ENCODE measurements at places on chromosomes 6 and 20. TPM values are rescaled to one million over a fixed set of nuclear protein-coding genes. Genes with fewer than 3 reads are reported as not detected.

Gene DLL1
- total RNA-seq, result 13.0 TPM

Gene BYSL
- total RNA-seq, result 9.6 TPM

Gene NECAB3
- 37.3 TPM for total RNA-seq

Gene PLCB4
- total RNA-seq, result 27.2 TPM

Gene FAM229B
- 25.0 TPM for total RNA-seq

Gene TUBB2B
- total RNA-seq, result 24.5 TPM

Gene ZC2HC1B
- total RNA-seq, result not detected

Gene GSTA3
- not detected for total RNA-seq

Gene OR12D3
- total RNA-seq, result not detected

Gene LGSN
- total RNA-seq, result 0.06 TPM

Gene POPDC3
- total RNA-seq, result 0.26 TPM

Gene ZFP57
- total RNA-seq, result 0.12 TPM

Gene MEI4
- total RNA-seq, result 0.17 TPM

Gene LY6G6F
- not detected for total RNA-seq

Gene PROKR2
- total RNA-seq, result not detected

DNA sequence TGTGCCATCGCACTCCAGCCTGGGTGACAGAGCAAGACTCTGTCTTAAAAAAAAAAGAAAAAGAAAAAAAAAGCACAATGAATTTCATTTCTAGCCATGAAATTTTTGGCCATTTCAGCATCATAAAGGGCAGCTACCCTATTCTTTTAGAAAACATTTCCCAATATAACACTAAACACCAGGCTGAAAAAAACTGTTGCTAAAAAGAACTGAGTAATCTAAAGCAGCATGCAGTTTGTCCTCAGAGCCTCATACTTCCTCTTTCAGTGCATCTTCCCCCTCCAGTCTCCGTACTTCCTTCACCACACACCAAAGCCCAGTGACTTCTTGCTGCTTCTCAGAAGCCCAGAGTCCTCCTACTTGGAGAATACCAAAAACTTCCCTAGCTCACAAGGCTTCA lies 5.6 kb upstream of the IFNGR1 start:
- DNase-seq, result no peak

- DNase-seq, result no peak
Observed at GRCh38 chr20:37741570-37741969, 47.7 kb downstream of the CTNNBL1 start.

- DNase-seq, result no peak
Observed at GRCh38 chr6:124879992-124880355, 82.3 kb upstream of the RNF217 start.

DNA sequence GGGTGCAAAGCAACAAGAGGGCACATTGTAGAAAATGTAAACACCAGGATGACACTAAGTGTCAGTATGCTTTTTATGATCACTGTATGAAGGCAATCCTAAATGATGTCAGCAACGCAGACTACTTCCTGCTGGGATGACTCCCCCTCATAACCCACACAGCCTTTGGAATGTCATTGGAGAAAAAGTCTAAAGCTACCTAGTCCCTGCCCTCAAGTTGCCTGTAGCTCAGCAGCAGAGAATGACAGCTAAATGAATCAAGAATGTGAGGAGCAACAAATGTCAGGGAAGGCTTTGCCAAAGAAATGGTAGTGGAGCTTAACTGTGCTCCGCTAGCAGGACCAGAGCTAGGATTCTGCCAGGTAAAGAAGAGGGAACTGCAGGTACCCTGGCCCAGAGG lies 555.6 kb downstream of the CD83 start:
- no peak for DNase-seq

DNA sequence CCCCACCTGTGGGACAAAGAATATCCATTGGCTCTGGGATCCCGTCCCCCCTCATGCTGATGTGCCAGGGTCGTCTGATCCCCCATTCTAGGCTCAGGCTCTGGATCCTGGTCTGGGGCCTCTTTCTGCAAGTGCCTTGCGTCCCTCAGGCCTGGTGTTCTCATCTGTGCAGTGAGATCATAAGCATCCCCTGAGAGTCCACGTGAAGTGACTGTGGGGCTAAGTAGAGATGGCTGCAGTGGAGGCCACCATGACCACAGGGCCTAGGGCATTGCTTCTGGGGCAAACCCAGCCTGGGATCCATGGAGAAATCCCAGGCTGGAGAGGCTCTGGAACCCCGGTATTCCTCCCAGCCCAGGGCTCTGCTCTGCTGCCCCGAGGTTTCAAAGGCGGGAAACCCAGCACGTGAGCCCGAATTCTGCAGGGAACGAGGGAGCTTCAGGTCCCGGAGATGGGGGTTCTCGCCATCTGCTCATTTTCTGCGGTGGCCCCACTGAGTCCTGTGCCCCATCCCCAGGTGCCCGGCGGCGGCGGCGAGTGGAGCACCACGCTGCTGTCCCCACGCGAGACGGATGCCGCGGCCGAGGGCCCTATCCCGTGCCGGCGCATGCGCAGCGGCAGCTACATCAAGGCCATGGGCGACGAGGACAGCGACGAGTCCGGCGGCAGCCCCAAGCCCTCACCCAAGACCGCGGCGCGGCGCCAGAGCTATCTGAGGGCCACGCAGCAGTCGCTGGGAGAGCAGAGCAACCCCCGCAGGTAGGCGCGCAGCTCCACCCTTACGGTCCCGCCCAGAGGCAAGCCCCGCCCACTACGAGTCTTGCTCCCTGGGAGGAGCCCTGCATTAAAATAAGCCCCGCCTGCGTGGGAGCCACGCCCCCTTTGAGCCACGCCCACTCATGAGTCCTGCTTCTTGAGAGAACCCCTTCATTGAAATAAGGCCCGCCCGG lies 105.5 kb upstream of the MYL9 start:
- peak; percentile 71 for DNase-seq

DNA sequence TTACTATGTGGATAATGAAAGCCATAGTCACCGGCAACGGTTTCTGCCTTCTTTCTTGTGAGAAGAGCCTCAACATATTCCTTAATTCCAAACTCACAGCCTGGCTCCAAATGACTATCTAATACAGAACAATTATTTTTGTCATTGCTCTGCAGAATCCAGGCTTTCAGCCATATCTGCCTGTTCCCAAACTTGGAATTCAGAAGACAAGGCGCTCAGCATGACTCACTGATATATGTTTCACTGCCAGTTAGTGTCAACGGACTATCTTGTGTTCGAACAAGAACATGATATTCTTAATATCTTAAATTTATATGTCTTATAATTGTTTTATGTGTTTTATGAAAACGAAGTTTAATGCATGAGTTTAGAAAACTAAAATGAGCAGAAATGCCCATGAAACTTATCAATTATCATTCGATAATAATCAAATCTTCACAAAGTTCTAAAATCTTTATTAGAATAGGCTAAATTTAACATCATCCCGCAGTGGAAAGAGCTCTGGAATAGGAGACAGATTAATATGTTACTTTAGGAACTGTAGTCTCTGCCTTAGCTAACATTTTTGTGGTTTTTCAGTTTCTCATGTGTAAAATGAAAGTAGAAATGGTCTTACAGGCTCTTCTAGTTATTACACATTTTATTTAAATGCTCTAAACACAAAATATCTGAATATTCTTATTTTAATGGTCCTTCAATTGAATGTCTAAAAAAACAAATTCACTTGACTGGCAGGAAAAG lies 669.3 kb upstream of the GJE1 start:
- no peak for DNase-seq

GRCh38 chr20:44768854-44769480 lies 23.3 kb downstream of the KCNK15 start:
- DNase-seq, result no peak

- no peak for DNase-seq
Observed at GRCh38 chr20:31681769-31682168, 40.9 kb downstream of the BCL2L1 start.

DNA sequence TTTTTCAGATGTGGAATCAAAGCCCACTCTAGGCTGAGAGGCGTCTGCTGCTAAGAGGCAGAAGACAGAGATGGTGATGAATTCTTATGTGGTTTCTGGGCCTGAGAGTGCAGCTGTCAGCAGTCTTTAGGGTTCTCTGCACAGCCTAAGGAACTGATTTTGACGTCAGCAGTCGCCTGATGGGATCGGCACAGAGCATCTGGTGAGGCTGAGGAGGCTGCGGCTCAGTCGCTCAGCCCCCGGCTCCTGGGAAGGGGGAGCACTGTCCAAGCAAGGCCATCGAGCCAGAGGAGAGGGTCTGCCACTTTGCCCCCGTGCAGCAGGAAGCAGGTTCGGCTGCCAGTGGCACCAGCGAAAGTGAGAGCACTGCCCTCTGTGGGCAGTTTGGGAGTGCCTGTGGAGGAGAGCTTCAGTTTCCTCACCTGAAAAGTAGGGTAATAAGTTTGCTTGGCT lies 92.5 kb downstream of the TCP11 start:
- DNase-seq, result peak; percentile 67

GRCh38 chr6:159117046-159117445 lies 52.2 kb upstream of the FNDC1 start:
- no peak for DNase-seq

GRCh38 chr20:33833333-33833732 lies 22.2 kb downstream of the CHMP4B start:
- DNase-seq, result no peak

DNA sequence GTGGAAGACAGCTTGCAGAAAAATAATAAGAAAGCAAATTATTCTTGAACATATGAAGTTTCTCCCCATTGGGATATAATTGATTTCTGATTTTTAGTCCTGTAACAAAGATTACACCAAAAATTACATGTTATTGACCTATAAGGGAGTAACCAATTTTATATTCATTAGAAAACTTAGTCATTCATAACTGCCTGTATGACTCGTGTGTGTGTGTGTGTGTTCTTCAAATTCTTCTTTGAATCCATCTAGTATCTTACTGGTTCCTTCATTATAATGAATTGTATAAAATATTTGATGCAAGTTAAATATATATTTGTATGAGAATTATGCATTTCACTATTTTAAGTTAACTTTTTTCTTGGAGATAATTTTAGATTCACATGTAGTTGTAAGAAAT lies 310.4 kb downstream of the HAO1 start:
- DNase-seq, result no peak

- DNase-seq, result no peak
Observed at GRCh38 chr20:56469077-56469449, 636 bp downstream of the RTF2 start.

DNA sequence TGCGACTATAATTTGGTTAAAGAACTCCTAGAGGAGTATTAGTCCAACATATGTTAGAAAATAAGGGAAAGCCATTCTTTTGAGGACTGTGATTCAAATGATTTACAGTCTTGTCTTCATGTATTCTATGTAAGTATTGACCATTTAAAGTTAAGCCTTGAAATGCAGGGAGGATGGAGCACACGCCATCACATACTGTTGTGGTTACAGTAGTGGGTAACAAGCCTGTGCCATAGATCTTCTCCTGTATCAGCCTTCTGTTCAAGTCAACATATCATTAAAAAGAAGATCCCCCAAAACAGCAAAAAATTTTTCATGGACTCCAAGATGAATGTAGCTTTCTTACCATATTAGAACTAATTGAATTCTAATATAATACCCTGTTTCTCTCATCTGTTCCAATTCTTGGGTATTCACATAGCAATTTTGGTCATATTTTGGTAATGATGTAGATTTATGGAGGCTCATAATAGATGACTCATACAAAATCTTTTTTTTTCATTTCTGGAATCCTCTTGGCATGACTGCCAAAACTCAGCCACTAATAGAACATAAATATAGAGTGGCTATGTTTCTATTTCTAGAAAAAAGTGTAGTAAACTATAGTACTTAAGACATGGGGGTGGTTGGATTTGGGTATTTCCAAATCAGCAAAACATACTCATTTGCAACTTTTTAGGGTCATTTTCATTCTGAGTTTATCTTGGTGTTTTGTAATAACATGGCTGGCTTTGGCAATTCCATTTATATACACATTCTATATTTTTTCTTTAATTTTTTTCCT lies 413.5 kb downstream of the BCKDHB start:
- DNase-seq, result no peak

DNA sequence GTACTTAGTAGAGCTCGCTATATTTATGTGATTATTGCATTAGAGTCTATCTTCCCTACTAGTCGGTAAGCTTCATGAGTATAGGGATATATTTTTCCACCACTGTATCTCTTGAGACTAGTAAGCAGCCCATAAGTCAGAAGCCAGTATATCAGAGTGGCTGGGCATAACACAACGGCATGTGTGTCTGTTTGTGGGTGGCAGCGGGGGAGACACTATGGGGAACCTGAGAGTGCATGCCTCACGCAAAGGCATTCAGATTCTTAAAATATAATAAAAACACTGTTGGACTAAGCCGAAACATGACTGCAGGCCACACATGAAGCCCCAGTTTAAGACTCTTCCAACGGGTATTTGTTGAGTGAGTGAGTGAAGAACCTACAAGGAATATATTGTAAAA lies 8.0 kb downstream of the KCNS1 start:
- no peak for DNase-seq

- no peak for DNase-seq
Observed at GRCh38 chr20:17674722-17675518, 7.1 kb downstream of the RRBP1 start.

DNA sequence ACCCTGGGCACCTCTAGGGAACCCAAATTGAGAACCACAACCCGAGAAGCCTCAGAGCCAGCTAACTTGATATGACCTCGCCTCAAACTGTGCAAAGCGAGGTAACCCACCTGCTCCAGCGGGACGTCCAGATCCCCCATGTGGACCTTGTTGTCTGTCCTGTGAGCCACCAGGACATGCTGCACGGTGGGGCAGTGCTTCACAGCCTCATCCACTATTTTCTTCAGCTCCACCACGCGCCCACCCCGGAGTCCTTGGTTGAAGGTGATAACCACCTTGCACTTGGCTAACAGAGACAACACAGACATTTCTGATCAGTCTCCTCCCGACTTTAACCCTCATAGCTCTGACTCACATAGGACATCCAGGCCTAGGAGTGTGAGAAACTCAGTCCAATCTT lies 30.8 kb upstream of the APMAP start:
- DNase-seq, result no peak

GRCh38 chr6:3755637-3756545 lies 4.4 kb upstream of the PXDC1 start:
- no peak for DNase-seq

DNA sequence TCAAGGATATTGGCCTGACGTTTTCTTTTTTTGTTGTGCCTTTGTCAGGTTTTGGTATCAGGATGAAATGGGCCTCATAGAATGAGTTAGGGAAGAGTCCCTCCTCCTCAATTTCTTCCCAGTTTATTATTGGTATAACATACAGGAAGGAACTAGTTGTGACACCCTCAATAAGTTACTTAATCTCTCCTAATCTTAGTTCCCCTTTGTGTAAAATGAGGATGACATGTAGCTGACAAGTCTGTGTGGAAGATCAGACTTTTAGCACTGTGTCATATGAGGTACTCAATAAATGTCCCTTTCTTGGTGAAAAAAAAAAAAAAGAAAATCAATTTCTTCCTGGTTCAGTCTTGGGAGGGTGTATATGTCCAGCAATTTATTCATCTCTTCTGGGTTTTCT lies 155.8 kb downstream of the PDE7B start:
- no peak for DNase-seq

GRCh38 chr6:88456221-88456859 lies 290.2 kb upstream of the CNR1 start:
- no peak for DNase-seq
